SIG-M5 (cell line): ENCODE measurements at places on chromosomes 3 and 15.

- DNase-seq, result no peak
Observed at GRCh38 chr3:186308549-186308948, 53.5 kb downstream of the DGKG start.

GRCh38 chr3:137787529-137787928, 23.4 kb downstream of the SOX14 start:
- DNase-seq, result no peak

DNA sequence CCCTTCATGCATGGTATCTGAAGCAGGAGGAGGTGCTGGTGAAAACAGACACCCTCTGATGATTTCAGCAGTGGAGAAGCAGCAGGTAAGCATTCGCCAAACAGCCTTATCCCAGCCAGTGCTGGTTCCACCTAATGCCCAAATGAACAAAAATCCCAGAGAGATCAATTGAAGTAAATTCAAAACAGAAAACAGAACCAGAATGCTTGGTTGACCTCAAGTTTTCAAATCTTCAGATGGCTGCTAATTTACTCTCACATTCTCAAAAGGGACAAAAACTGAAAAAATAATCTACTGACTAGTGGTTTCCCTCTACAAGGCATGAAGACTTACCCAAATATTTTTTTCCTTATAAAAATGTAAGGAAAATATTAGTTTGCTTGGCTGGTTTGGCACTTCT, 87.0 kb upstream of the MYO5C start:
- DNase-seq, result no peak

DNA sequence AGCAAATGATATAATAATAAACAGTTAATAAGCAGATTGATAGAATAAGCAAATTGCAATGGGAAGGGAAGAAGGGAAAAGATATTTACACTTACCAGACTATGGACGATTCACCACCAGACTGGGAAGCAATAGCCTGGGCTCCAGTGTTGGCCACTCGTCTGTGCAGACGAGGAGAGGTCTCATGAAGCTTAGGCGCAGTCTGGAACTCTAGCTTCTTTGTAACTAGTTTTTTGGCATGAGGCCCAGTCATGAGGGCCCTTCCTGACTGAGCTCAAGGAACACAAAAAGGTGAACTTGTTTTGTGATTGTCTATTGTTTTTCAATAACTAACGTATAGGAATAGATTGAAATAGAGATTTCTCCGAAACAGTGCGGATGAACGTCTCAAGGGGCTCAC, 63.3 kb upstream of the GATM start:
- DNase-seq, result no peak

DNA sequence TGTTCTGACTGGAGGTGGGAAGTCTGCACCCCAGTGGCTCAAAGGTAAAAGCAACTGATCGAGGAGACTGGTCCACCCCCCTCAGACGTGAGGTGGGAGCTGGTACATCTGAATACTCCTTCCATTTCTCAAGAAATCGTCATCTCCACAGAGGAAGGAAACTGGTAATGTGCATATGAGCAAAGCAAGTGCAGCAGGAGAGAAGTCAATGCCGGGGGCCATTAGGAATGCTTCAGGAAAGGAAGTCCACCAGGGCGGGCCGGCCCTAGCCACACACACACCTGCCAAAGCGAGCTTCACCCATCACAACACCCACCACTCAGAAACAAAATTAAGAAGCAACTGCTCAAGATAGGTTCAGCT, 8.5 kb downstream of the TBC1D2B start:
- no peak for DNase-seq

DNA sequence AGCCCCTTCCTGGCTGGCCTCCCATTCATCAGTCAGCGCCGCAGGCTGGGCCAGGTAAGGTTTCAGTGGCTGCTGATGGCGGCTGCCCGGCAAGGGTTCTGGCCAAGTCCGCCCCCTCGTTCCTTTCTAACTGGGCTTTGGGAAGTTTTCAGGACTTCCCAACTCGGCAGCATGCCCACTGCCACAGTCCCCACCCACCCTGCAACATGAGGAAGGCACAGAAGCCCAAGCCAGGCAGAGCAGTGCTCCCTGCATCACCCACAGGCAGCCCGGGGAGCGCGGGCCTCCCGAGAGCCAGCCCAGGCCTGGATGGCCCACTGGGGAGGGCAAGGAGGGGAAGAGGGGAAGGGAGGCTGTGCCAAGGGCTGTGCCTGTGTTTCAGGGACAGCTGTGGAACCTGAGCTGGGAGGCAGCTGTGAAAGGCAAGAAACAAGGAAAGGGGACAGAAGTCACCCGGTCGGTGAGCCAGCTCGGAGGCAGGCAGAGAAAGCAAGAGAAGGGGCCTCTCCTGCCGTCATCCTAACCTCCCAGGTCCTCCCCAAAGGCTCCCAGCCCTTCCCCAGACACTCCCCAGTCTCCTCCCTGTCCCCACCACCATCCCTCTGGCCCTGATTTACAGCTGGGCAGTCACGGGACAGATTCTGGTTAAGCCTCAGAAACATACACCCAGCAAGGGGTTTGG, 73.9 kb downstream of the CPN2 start:
- no peak for DNase-seq
